Activated CD4-positive, alpha-beta memory T cell treated with anti-CD3 and anti-CD28 coated beads for 36 hours (primary cell): ENCODE measurements at places on chromosomes 3 and 15. TPM values are rescaled to one million over a fixed set of nuclear protein-coding genes. Genes with fewer than 3 reads are reported as not detected.

Gene FYTTD1
- 39.9 TPM for total RNA-seq

DNA sequence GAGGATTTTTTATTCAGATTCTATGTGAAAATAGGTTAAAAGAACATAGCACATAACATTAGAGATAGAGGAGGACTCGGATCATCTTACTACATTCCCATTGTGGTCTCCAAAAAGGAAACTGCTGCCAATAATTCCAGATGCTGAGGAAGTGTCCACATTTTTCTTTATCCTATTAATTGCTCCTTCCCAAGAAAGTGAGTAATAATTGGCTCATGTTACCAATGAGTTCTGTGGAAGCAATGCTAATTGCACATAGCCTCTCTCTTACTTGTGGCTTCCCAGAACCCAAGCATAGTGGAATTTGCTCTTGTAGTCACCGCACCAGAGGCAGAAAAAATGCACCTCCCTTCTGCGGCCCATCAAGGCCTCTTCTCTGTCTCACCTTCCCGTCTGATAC lies 208.4 kb downstream of the PLOD2 start:
- no peak for DNase-seq

DNA sequence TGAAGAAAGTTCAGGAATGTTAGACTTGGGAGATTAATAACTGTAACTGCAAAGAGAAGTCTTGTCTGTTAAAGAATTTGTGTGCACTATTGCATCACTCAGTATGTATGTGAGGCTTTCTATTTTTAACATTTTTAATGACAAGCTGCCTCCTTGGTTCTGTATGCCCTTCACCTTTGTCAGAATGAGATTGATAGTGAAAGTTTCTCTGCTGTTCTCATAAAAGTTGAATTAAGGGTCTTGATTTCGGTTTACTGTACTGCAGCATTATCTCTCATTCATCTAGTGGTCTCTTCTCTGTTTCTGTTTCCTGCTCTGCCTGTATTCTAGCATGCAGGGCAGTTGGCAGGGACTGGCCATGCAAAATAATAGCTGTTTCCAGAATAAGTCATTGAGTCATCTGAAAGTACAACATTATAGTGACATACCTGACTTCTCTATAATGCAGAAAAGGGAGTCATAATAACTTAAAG lies 454.9 kb downstream of the IL5RA start:
- DNase-seq = no peak

Gene NEIL1
- total RNA-seq = 10.1 TPM

DNA sequence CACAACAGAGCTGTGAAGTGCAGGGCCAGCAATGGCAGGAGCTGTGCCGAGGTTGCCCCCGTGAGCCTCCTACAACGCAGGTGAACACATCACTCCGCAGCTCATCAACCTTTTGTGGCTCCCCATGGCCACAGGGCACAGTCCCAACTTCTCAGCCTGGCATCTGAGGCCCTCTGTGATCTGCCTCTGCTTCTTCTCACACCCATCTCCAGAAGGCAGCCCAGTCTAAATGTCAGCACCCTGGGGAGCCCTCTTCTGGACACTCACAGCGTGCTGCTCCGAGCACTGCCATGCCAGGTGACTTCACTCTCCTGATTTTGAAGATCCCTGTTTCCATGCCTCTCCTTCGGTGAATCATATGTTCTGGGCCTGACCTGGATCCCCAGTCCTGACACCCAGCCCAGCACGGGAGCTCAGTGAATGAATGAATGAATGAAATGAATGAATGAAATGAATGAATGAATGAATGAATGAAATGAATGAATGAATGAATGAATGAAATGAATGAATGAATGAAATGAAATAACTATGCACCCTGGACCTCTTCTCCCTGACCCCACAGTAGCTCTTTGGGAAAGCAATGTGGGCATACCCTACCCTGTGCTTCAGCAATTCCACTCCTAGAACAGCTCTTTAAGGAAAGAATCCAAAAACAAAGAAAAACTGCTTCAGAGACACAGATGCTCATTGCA lies 17.9 kb upstream of the SKIC8 start:
- DNase-seq = no peak

DNA sequence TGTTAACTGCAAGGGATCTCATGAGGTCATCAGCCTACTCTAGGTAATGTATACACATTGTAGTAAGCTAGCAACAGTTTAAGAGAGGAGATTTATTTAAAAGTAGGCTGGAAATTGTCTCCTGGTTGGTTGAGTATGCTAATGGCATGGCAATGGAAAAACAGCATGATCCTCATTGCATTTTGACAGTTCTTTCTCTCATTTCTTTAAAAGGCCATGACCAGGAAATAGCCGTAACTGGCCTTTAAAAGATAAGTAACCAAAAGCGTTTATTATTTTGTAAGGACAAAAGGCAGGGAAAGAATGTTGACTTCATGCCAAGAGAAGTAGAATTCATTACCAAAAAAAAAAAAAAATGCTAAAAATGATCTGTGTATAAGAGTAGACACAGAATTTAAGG lies 310.3 kb downstream of the FGF12 start:
- DNase-seq = no peak

Gene PLA2G4B
- total RNA-seq = 9.9 TPM

Gene SLC22A13
- total RNA-seq = not detected

Gene LYZL4
- not detected for total RNA-seq

DNA sequence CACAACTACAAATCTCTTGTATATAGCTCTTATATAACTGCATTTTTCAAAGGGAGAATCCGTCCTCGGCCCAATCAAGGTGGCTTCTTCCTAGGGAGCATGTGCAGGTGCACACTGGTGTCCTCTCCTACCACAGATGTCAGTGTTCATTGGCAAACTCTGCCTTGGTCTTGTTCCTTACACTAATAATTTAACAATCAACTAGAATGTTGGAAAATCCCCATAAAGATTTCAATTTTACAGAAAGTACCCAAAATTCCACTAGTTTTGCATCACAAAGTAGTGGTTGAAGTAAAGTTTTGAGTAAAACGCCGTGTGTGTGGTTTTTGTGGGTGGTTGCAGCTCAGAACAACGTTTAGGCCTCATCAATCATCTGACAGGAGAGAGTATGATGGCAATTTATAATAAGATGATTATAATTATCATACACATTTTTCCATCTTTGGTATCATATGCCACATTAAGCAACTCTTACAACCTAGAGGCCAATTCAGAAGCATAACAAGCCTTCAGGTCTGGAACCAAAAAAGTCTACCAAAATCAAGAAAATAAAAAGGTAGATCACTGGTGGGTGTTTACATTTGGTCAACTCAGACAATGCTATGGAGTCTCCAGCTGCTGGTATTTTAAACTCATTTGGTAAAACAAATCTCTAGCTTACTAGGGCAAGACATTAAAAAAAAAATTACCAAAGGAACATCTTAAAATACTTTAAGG lies 128.9 kb upstream of the BHLHE40 start:
- peak; percentile 80 for DNase-seq

DNA sequence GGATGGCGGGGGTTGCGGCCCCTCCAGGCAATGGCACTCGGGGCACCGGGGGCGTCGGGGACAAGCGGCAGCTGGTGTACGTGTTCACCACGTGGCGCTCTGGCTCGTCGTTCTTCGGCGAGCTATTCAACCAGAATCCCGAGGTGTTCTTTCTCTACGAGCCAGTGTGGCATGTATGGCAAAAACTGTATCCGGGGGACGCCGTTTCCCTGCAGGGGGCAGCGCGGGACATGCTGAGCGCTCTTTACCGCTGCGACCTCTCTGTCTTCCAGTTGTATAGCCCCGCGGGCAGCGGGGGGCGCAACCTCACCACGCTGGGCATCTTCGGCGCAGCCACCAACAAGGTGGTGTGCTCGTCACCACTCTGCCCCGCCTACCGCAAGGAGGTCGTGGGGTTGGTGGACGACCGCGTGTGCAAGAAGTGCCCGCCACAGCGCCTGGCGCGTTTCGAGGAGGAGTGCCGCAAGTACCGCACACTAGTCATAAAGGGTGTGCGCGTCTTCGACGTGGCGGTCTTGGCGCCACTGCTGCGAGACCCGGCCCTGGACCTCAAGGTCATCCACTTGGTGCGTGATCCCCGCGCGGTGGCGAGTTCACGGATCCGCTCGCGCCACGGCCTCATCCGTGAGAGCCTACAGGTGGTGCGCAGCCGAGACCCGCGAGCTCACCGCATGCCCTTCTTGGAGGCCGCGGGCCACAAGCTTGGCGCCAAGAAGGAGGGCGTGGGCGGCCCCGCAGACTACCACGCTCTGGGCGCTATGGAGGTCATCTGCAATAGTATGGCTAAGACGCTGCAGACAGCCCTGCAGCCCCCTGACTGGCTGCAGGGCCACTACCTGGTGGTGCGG lies 1.9 kb downstream of the CHST2 start:
- DNase-seq = peak; percentile 84

DNA sequence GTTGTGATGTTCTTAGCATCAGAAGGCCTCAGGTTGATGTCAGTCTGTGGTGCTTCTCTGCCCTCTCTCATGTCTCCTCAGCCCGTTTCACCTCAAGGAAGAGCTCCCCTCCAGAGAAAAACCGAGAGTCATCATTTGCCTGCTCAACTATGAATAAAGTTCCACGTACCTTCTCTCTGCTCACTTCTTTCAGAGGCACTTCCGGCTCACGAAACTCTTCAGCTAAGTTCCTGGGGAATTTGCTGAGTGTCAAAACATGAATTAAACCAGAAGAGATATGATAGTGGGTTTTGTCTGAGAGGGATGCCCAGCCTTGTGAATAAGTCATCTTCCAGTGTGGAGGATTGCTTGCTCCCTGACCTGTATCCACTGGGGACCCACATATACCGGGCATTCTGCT lies 37.7 kb downstream of the CCR4 start:
- peak; percentile 42 for DNase-seq

- peak; percentile 76 for DNase-seq
Observed at GRCh38 chr3:124834723-124835718, 52.1 kb downstream of the ITGB5 start.

GRCh38 chr3:52036829-52037228 lies 19.5 kb downstream of the DUSP7 start:
- no peak for DNase-seq

DNA sequence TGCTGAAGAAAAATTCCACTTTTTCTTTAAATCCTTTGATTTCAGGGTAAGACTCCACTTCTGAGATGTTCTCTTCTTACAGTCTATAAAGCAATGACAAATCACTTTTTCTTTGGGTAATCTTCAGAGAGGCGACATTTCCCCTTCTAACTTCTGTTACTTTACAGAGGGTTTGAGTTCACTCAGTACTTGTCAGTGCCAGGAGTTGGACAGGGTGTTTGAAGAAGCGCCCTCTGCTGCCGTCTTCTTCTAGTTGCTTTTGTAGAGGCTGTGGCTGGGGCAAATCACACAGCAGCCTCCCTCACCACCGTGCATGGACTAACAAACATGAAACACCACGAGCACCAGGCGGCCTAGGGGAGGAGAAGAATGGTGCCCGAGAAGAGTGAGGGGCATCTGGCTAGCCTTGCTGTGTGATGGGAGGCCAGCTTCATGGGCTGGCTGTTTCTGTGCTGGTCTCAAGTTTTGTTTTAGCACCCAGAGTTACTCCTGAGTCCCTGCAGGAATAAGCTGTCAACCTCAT lies at the start of gene CD80:
CD80 (minus strand) TSS at position 174 of the 523 bp plus-strand sequence. CDS start 1,886 bp downstream, outside the sequence.
- peak; percentile 84 for DNase-seq

DNA sequence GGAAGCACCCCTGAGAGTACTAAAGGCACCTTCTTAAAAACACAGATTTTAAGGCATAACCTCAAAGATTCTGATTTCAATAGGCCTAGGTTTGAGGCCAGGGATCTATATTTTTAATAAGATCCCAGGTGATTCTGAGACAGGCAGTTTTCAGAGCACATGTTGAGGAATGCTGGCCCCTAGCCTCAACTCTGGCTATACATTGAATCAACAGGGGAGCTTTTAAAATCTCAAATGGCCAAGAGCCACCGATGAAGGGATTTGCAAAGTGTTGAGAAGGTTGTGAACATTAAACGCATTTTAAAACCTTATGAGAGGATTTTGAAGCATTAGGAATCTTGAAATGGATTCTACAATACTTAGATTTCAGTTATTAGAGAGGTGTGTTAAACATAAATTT lies 268.8 kb upstream of the ARHGEF26 start:
- no peak for DNase-seq

- DNase-seq = no peak
Observed at GRCh38 chr15:35013370-35013769, 25.3 kb upstream of the ZNF770 start.

GRCh38 chr3:128376516-128376915 lies 90.2 kb downstream of the DNAJB8 start:
- no peak for DNase-seq

- DNase-seq = no peak
Observed at GRCh38 chr3:168497741-168498140, 402.0 kb upstream of the GOLIM4 start.

Gene TRPM1
- total RNA-seq = not detected

DNA sequence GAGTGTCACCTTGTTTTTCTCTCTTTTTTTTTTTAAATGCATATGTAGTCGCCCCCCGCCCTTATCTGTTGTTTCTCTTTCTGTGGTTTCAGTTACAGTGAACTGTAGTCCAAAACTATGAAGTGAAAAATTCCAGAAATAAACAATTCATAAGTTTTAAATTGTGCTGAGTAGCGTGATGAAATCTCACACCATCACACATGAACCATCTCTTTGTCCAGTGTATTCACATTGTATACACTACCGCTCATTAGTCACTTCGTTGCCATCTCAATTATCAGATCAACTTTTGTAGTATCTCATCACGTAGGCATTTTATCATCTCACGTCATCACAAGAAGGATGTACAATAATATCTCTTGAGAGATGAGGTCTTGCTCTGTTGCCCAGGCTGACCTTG lies 62.5 kb upstream of the MLF1 start:
- DNase-seq = no peak

DNA sequence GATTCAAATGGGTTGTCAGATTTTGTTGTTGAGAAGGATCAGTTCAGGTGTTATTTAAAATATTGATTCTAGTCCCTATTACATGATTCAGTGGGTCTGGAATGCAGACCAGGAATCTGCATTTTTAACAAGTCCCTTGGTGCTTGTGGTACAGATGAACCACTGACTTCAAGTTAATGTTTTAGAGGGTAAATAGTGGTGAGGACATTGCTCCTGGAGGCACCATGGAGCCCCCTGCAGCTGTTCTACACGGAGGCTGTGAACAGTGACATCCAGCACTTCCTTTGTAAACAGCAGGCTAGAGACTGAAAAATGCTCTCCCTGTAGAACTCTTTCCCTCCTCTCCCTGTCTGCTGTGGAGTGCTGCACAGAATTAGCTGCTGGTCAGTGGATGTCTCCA lies 4.8 kb upstream of the FSIP1 start:
- no peak for DNase-seq

Gene SERINC4
- total RNA-seq = 0.15 TPM

Gene GOLGA6D
- total RNA-seq = not detected

Gene DUOXA2
- not detected for total RNA-seq
